CD4-positive, alpha-beta memory T cell (primary cell): ENCODE measurements at places on chromosomes 7 and 10. TPM values are rescaled to one million over a fixed set of nuclear protein-coding genes. Genes with fewer than 3 reads are reported as not detected.

DNA sequence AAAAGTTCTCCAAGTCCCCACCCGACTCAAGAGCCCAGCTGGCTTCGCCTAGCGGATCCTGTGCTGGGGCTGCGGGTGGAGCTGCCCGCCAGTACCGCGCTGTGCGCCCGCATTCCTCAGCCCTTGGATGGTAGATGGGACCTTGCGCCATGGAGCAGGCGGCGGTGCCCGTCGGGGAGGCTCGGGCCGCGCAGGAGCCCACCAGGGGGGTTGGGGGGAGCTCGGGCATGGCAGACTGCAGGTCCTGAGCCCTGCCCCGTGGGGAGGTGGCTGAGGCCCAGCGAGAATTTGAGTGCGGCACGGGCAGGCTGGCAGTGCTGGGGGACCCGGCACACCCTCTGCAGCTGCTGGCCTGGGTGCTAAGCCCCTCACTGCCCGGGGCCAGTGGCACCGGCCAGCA lies 57.0 kb downstream of the TBC1D12 start:
- H3K27ac ChIP-seq: no peak overlapping the region
- no peaks in the 10 kb centered on the region for H3K36me3 ChIP-seq
- no peaks in the 10 kb centered on the region for H3K27me3 ChIP-seq
- H3K4me1 ChIP-seq: no peaks in the 10 kb centered on the region

DNA sequence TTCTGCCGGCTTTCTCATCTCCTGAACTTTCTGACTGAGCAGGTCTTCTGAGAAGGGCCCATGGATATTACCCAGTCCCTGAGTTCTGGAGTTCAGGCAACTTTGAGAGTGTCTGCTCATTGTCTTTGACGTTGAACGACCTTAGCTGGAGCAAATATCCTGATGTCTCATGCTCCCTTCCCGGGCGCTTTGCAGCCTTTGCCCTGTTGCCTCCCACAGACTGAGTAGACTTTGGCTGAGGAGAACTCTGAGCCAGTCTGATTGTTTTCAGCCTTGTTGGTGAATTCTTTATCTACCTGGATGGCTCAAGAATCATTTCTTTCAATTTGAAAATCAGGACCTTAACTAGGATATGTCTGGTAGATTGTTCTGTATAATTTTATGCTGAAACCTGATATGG lies 353.7 kb downstream of the GLRX3 start:
- no peak overlapping the region for H3K4me3 ChIP-seq
- H3K4me1 ChIP-seq: no peaks in the 10 kb centered on the region
- H3K27me3 ChIP-seq: no peaks in the 10 kb centered on the region
- no peak overlapping the region for H3K27ac ChIP-seq
- DNase-seq: no peak
- no peaks in the 10 kb centered on the region for H3K36me3 ChIP-seq

GRCh38 chr7:94451187-94451586 lies 56.5 kb downstream of the COL1A2 start:
- H3K36me3 ChIP-seq: no peaks in the 10 kb centered on the region
- no peaks in the 10 kb centered on the region for H3K4me1 ChIP-seq
- H3K4me3 ChIP-seq: no peak overlapping the region
- H3K27me3 ChIP-seq: no peaks in the 10 kb centered on the region

DNA sequence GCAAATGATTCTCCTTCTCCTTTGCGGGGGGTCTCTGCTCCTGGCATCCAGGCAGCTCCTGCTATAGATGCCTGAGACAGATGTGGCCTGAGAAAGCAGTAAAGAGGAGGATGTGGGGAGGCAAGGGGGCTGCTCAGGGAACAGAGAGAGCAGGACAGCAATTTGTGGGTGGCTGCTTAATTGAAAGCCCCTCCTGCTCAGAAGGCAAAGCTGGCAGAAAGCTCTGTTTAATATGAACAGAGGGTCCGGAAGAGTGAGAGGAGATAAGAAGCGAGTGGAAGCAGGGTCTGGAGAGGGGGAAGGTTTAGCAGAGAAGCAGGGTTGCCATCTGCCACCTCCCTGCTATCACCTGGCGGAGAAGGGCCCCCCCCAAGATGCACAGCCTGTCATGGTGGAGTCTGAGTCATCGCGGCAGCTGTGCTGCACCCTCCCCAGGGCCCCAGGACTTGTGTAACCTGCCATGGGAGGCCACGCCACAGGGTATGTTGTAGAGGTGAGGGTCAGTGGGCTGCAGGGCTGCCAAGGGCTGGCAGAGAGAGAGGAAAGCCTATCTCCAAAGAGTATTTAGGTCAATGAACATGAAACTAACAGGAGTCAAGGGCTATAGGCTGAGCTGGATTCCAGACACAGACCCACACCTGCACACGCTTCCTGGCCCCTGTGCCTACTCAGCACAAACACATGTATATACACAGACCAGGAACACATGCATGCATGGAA lies 1109.8 kb upstream of the AUTS2 start:
- H3K4me1 ChIP-seq: no peaks in the 10 kb centered on the region
- H3K27ac ChIP-seq: no peak overlapping the region
- no peak for DNase-seq
- H3K27me3 ChIP-seq: no peaks in the 10 kb centered on the region

The CLCN1 gene
- total RNA-seq: not detected

The DNAJC30 gene
- total RNA-seq: 16.5 TPM
